ENCODE measurements at places on chromosomes 5 and 9. TPM values are rescaled to one million over a fixed set of nuclear protein-coding genes. Genes with fewer than 3 reads are reported as not detected.

The MZB1 gene
- total RNA-seq = 7.8 TPM

DNA sequence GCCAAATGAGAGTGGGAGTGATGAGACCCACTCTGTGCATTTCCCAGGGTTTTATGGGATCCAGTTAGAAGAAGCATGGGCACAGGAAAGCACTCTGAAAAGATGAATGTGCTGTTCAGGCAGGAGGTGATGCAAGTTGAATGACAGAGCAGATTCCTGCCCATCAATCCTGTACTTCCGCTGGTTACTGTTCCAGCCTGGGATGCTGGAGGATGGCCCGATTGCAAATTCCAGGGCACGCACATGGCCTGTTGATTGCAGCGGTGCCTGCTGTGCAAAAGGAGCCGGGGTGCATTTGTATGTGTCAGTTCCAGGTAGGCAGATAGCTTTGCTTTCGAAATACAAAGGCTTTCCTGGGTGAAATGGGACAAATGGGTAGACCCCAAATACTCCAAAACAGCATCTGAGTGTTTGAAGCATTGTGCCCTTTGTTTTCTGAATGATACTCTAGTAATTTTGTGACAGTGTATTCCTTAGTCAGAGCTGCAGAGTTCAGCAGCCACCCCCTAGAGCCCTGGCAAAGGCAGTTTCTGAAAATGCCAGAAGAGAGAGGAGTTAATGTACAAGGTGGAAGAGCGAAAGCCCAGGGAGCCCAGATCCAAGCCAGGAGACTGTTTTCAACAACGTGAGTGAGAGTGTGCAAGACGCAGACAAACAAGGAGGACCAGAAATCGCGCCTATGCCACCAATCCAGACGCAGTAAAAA lies 454.2 kb upstream of the CLINT1 start:
- no peak for DNase-seq

DNA sequence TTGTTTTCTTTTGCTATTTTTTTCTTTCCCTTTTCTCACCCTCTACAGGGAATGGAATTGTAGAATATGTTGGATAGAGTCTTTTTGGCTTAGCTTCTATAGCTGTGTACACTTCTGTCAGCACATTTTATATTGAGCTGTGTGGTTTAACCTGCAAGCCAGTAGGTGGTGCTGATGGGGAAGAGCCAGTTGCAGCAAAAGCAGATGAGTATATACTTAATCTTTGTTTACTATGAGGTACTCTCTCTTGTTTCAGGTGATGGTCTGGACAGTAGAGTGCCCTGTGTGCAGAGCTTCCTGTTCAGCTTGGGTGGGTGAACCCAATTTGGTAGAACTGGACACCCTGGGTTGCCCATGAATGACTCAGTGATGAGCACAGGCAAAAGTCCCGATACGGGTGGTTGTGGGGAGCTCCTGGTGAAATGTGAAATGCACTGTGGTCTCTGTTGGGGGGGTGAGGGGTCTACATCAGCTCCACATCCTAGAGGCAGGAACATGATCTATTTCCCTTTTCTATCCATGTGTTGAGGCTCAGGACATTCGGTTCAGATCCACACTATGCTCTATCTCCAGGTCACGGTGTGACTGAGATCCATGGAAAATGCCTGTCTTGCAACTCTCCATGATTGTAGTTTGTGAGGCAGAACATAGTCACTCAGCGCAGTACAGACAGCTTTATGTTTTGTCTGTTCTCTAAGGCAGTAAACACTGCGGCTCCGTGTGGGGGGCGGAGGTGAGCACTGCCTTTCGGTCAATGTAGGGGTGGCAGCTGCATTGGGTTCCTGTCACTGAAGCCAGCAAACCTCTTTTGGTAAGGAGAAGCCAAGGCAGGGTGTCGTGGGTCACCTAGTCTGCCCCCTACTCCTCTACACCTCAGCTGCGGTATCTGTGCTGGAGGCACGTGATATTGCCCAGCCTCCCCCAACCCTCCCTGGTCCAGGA lies 353.2 kb downstream of the PRR16 start:
- no peak for DNase-seq

DNA sequence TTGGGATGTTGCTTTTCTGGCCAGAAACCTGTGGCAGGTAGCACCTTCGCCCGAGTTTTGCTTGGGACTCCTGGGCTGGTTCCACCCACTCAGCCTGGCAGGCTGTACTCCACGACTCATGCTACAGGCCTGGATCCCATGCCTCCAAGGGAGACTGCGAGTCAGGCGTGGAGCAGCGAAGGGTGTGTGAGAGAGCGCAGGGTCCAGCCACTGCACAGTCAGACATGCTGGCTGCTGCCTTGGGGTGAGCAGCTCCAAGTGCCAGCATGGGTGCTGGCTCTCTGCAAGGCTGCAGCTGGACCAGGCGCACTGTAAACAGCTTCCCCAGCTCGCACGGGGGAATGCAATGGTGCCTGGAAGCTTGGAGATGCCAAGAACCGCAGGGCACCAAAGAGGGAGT lies 249.6 kb upstream of the EDIL3 start:
- DNase-seq = no peak

The OBP2B gene
- total RNA-seq = not detected

- DNase-seq = no peak
Measured at GRCh38 chr5:151493665-151494064, 46.3 kb downstream of the SLC36A1 start.

DNA sequence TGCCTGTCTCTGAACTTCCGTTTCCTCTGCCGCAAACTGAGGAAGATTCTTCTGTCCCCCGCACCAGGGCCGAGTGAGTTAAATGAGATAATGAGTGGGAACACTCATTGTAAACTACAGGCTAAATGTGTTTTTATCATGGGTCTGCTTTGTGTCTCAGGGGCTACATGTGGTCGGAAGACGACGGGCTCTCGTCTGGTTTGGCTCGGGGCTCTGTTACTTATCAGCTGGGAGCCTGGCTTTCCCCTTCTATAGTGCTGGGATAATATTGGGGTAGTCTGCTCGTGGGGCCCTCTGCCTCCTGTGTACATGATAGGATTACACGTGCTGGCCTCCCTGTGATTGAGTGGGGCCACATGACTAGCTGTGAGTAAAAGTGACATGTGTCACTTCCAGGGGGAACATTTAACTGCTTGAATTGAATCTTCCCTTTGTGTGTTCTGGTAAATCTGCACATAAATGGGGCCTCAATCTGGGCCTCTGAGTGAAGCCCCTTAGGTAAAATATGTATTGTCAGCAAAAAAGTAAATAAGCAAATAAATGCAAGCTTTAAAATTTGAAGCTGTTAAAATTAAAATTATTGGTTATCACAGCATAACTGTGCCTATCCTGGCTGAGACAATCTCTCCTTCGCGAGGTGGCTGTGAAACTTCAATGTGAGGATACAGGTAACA lies 86.9 kb upstream of the SH3PXD2B start:
- DNase-seq = no peak

GRCh38 chr9:91006046-91006445 lies 204.4 kb downstream of the SYK start:
- DNase-seq = no peak

The PRSS3 gene
- not detected for total RNA-seq

The IFNA2 gene
- total RNA-seq = not detected
